Pancreas (tissue), 10 donors: ENCODE measurements at places on chromosomes 2 and 18. TPM values are rescaled to one million over a fixed set of nuclear protein-coding genes. Genes with fewer than 3 reads are reported as not detected.

The HAAO gene
- 16.1 TPM for total RNA-seq

DNA sequence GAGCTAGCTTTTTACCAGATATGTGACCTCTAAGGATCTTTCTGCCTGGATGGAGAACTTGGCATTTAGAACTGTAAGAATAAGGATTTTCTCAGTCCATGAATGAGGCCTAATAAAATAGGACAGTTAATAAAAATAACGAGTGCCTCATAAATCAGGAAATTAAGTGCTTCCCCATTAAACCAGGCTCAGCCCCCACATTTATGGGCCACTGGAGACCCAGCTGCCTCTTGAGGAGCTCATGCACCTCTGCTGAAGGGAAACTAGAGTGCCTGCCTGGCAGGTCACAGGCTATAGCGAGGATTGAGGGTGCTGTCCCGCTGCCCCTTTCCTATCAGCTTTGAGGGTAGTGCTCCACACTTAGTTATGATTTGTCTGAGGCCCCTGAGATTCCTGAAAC lies 158.0 kb downstream of the ALK start:
- DNase-seq, result no peak

- DNase-seq, result no peak
These were observed 492.2 kb upstream of the CDH2 start for GRCh38 chr18:28669165-28669564.

- no peak for DNase-seq
These were observed 94.0 kb downstream of the MCFD2 start for GRCh38 chr2:46821600-46821999.

DNA sequence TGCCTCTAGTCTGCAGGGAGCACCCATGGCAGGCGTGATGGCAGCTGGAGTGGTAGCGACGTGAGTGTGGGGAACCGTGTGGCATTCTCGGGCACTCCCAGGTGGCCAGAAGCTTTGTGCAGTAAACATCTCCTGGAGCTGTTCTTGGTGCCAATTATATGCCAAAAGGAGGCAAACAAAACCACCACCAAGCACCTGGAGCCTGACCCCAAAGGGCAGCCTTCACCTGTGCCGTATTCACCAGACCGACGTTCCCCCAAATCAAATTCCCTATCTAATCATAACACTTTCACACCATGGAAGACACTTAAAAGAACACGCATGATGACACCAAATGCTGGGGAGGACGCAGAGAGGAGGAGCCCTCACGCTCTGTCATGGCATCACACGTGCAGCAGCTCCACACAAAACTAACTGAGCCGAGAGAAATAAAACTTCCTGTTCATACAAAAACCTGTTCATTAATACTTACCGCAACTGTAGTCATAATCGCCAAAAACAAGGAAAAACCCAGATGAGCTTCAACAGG lies 123.6 kb downstream of the EIPR1 start:
- no peak for DNase-seq

DNA sequence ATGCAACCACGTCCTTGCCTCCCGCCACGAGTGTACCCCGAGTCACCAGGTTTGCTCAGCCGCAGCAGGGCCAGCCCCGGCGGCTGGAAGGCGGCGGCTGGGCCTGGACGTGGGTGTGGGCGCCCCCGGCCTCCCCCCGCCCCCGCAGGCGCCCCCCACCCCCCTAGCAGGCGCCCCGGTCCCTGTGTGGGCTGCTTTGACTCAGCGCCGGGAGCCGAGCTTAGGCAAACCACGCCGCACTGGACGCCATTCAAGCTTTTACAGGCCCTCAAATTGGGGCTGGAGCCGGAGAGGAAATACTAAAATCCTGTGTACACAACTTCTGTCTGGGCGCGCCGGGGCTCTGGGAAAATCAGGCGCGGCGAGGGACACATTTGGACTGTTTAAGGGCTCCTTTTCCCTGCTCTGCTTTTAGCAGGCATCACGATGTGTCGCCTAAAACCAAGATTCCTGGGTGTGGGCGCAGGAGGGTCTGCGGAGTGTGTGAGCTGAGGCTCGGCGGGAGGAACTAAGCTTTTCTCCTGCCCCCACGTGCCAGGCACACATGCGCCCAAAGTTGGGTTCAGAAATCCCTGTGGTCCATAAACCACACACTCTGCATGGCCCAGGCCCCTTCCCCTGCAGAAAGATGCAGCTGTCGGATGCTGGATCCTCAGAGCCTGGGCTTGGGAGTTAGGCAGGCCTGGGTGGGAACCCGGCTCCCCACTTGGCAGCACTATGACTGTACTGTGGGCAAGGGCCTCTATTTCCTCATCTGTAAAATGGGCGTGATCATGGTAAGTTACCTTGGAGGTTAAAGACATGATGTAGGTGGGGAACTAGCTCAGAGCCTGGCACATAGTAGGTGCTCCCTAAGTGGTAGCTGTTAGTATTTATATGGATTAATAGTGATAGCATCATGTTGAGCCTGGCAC lies 57.6 kb downstream of the ATOH8 start:
- DNase-seq, result no peak

- DNase-seq, result no peak
These were observed 111.5 kb downstream of the CYRIA start for GRCh38 chr2:16554060-16554583.

DNA sequence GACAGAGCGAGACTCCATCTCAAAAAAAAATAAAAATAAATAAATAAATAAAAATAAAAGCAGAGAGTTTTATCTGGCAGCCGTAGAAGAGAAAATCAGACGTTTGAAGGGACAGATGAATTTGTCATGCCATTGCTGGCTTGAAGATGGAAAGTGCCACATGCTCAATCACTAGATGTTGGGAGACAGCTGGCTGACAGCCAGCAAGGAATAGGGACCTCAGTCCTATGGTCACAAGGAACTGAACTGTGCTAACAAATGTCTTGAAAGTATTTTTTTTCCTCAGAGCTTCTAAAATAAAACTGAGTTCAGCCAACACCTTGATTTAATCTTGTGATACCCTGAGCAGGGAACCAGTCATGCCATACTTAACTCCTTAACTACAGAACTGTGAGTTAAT lies 65.4 kb downstream of the DTNA start:
- DNase-seq, result no peak
